ENCODE measurements at places on chromosomes 3 and 15.
A peak's percentile ranks its signal among the peaks of the same experiment; 100 is the strongest.

DNA sequence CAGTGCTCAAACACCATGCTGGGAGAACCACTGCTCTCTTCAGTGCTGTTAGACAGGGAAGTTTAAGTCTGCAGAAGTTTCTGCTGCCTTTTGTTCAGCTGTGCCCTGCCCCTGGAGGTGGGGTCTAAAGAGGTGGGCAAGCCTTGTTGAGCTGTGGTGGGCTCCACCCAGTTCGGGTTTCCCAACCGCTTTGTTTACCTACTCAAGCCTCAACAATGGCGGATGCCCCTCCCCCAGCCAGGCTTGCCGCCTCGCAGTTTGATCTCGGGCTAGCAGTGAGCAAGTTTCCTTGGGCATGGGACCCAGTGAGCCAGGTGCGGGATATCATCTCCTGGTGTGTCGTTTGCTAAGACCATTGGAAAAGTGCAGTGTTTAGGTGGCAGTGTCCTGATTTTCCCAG is 670.2 kb upstream of the ALCAM start:
- DNase-seq, result no peak

DNA sequence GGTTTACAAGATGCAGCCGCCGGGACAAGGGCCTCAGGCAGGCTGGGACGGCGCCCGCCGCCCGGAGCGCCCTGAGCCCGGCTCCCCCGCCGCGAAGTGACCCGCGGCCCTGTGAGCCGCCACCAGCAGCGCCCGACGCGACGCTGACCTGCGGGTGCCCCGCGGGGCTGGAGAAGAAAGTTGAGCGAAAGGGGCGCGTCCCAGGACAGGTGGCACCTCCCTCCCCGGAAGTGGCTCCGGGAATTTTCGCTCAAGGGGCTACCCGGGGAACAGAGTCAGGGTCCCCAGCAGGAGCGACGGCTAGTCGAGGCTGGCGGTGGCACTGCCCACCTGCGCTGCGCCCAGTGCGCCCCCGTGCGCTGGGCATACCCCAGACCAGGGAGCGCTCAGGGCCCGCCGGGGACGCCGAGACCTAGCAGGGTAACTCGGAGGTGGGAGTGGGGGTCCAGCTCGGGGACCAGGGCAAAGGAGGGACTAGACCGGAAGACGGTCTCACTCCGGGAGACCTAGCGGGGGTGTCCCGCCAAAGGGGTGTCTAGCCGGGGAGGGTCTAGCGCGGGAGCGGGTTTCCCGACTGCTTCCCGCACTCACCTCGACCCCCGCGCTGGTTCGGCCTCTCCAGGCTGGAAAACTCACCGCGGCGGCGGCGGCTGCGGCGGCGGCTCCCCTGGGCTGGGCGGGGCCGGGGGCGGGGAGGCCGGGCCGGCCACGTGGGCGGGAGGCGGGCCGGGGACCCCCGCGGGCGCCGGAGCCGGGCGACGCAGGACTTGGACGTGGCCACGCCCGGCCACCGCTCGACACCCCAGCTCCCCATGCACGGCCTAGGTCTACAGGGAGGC is 18.4 kb downstream of the SPATA12 start:
- DNase-seq, result no peak

DNA sequence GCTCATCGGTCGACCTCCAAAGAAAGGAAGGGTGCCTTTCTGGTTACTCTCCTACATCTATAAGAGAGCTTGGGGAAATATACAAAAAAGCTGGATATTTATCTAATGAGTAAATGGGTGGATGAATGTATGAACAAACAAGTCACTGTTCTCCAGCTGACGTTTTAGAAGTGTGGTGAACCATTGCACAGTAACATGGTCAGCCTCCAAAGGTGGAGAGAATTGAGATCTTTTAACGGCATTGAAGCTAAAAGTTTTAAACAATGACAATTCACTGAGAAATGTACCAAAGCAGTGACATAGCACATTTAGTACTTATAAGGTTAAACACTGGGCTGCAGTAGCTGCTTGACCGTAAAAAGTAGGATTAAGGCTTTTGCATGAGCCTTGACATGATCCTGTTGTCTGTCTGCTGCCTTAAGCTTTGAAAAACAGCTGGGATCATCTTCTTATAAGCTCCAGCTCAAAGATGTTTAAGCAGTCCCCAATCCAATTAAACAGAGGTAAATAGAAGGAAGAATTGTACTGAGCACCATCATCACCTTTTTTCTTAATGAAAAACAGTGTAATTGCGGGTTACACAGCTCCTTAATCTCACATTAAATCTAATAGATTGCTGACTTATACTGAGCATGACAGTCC is 222.9 kb downstream of the WDR72 start:
- DNase-seq, result no peak

GRCh38 chr15:33311312-33311971 is 675 bp downstream of the RYR3 start:
- DNase-seq, result no peak

DNA sequence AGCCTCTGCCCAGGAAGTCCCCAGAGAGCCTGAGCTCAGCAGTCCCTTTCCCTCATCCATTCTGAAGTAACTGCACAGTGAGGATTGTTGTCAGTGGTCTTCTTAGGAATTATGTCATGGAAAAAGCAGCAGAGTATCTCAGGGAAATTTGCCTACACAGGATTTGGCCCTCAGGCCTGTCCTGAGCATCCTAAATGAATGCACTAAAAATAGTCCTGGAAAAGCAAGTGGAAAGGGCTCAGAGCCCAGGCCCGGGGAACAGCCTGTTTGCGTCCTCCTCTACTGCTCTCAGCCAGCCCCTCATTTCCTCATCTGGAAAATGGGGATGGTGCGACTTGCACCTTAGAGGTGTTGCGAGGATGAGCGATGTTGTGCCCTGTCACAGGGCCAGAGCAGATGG is 21.6 kb downstream of the LYSMD4 start:
- DNase-seq, result no peak

DNA sequence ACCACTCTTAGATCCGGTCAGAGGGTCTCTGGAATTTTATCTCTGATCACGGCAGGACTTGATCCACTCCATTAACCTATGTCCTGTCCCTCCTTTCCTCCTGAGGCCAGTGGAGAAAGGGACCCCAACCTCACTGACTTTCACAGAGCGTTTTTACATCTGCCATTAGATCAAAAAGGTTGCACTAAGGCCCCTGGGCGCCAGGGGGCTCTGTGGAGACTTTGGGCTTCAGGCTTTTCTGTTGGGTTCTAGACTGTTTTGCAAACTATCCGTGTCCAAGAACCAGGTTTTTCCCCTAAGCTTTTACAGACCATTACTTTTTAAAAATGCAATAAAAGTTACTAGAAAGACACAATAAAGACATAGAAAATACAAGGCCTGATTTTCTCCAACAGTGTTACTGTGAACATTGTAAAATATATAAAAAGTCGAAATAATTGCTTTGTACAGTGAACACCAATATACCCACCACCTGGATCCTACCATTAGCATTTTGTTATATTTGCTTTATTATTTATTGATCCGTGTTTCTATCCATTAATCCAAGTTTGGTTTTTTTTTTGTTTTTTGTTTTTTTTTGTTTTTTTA is 159.7 kb downstream of the POLR2M start:
- DNase-seq, result peak; percentile 65

DNA sequence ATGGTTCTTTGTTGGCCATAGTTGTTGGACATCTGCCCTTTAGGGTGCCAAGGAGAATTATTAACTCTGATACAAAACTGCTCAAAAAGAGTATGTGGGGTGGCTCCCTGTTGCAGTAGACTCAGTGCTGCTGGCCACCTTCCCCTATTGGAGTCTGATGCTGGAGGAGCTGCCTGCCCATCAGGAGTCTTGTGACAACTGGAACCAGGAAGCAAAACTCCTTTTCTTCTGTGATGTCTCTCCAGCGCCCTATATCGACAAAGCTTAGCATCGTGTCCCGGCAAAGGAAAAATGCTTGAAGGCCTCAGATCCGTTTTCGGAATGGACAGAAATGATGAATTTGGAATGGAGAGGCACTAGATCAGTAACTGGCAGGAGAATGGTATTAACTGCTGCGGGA is 23.5 kb downstream of the PAK2 start:
- DNase-seq, result peak; percentile 21

- DNase-seq, result peak; percentile 92
These were observed 96.8 kb downstream of the CHDH start for GRCh38 chr3:53749448-53749847.

DNA sequence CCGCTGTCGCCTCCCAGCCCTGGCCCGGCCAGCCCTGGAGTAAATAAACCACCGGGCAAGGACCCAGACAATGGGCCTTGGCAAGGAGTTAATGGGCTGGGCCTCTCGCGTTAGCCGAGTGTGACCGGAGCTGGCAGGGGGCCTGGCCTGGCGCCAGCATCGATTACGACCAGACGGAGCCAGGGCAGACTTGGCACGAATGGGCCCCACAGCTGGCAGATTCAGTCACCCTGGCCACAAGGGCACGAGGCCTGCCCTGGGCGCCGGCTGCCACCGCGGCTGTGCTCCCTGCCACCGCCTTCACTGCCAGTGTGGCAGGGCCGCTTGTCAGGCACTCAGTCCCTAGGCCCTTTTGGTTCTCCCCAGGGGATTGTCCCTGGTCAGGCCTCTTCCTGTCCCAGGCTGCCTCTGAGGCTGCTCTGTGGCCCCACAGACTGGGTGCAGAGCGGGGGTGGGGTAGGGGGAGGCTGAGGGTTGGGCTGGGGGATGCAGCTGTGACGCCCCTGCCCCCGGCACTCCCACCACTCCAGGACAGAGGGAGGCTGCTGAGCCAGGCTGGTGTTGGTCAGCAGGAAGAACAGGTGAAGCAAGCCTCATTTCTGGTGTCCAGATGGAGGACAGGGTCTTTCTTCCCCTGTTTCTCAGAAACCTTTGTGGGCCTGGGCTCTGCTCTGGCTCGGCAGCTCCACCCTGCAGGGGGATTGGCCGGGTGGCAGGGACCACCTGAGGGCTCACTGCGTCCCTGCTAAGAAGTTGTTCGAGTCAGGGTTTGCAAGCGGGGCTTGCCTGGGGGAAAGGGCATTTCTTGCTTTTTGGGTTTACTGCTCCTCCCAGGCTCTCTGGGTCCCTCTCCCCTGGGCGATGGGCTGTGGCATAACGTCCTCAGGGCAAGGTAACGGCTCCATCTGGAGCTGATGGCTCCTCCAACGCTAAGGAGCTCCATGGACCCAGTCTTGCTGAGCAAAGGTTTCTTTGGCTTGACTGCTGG is 30.5 kb upstream of the SRP14 start:
- DNase-seq, result no peak

DNA sequence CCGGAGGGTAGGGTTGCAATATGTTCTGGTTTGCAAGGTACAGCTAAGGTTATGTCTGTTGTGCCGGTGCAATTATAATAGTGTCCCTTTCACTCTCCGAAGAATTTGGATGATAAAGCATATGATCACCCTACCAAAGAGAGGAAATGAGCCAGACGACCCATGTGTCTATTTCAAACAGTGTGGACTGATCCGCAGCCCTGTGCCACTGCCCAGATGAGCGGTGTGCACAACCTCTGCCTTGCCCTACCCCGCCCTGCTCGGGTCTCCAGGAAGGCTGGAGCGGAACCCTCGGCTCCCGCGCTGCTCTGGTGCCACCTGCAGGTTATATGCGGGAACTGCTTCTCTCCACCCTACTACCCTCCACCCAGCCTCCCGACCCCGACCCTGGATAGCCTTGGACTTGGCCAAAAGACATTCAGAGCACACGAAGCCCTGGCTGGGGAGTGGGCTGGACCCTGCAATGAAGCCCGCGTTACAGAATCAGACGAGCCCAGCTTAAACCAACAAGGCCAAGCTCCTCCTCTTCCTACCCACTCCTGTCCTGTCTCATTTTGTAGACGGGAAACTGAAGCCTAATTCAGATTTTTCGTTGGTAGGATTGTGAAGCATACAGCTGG is 68.4 kb upstream of the CHRNB4 start:
- peak; percentile 39 for DNase-seq

DNA sequence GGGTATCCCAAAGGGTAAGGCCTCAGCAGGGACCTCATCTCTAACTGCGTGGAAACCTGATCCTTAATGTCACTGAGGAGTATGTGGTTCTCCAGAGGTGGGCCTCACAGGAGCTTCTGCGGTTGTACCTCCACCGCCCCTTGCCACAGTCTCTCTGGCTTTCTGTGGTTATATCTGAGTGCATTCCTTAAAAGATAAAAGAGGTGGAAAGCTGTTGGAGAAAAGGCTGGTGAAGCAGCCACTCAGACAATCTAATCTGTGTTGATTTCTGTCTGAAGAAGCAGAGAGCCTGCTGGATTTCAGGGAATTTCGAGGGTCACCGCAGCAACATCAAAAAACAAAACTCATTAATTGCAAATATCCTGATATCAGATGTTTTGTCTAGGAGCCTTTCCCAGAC is 51.4 kb downstream of the SEMA6D start:
- DNase-seq, result no peak

DNA sequence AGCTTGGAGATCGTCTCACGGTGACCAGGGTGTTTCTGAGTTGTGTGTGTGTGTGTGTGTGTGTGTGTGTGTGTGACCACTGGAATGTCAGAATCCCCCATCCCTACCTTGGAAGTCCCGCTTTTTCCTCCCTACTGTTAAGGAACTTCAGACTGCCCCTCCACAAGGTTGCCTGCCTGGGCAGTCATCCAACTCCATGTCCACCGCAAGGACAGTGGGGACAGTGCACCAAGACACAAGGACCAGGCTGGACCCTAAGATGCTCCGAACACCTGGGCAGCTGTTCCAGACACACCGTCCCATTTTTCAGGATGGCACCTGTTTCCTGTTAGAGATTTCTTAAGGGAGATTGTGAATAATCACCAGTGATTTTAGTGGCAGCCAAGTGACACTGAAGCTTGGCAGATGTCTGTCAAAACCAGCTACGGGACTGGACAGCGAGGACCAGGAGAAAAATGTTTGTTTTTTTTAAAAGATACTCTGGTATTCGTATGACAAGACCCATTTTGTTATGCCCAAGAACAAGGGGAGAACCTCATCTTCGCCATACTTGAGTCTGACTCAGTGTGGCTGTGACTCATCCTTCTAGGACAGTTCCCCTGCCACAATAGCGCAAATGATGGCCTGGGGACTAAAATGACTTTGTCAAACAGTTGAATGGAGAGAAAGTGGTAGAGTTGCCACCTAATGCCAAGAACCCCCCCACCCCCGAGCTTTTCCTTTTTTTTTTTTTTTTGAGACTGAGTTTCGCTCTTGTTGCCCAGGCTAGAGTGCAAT is 15.5 kb downstream of the PAQR9 start:
- DNase-seq, result no peak

- DNase-seq, result no peak
These were observed 108.8 kb downstream of the ARRDC4 start for GRCh38 chr15:98069256-98069655.

DNA sequence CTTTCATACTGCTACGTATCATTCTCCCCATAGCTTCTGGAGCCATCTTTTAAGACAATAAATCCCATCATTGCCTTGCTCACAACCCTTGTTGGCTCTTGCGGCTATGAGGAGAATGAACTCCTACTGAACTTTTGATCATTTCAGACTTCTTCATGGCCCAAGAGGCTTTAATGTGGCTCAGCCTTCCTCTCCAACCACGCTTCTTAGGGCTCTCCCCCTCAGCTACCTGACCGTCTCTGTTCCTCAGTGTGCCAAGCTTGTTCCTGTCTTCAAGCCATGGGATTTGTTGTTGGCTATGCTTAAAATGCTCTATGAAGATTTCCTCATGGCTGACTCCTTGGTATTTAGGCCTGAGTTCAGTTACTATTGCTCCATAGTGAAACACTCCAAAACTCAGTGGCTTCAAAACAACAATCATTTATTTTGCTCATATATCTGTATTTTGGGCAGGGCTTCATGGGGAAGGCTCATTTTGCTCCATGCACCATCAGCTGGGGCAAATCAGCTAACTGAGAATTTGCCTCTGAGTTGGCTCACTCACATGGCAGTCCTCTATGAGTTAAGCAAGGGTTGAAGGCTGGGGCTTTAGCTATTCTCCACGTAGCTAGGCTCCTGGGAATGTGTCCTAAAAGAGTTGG is 47.5 kb downstream of the FOXL2 start:
- no peak for DNase-seq
